Eye (tissue), 1 donor: ENCODE measurements at places on chromosomes 3 and 15.

- DNase-seq, result no peak
Measured at GRCh38 chr3:43138488-43139231, 32.8 kb upstream of the POMGNT2 start.

DNA sequence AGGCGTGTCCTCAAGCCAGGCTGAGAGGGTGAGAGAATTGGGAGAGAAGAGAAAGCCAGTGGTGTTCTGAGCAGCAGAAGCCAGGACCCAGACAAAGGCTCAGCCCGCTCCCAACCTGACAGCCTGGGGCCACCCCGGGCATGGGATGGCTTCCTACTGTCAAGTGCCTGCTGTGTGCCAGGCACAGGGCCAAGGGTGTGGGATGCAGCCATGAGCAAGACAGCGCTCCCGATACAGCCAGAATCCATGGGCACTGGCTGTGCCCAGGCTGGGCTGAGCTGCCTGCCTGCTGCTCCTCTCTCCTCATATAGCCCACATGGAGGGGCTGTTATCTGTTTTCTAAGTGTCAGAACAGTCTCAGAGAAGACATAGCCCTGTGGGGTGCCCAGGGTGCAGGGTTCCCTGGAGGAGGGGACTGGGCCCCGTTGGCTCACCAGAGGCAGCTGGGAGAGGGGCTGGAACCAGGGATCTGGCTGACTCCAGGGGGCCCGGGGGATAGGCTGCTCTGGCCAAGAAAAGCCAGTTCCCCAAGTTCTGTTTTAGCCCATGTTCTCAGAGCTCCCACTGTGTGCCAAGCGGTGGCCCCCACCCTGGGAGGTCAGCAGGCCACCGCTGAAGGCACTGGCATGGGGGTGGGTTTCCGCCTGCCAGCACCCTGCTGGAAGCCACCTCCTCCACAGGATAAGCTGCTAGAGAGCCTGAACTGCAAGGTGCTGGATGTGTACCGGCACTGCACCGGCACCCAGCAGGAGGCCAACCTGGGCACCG lies 39.0 kb downstream of the CFAP100 start:
- no peak for DNase-seq

- DNase-seq, result no peak
Measured at GRCh38 chr3:73479325-73479724, 145.4 kb downstream of the PDZRN3 start.

GRCh38 chr15:63507878-63508818 lies 3.8 kb downstream of the USP3 start:
- DNase-seq, result no peak

DNA sequence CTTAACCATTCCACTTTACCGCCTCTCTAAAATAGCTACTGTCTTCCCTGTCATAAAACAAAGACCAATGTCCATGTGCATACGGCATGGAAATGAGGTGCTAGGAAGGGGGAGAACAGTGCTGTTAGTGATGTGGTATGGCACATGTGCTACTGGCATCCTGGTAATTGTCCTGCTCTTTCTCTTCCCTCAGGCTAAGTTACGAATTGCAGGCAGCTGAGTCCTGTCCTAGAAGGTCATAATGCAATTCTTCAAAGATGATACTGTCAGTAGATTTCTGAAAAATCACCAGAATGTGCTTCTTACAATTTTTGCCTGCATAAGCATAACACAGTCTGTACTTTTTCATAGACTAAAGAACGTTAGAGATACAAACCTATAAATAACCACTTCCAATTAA lies 216.8 kb downstream of the RSL24D1 start:
- DNase-seq, result peak; percentile 23
